Activated CD4-positive, alpha-beta T cell treated with anti-CD3 and anti-CD28 coated beads for 1 hour (primary cell): ENCODE measurements at places on chromosomes 4 and X.

DNA sequence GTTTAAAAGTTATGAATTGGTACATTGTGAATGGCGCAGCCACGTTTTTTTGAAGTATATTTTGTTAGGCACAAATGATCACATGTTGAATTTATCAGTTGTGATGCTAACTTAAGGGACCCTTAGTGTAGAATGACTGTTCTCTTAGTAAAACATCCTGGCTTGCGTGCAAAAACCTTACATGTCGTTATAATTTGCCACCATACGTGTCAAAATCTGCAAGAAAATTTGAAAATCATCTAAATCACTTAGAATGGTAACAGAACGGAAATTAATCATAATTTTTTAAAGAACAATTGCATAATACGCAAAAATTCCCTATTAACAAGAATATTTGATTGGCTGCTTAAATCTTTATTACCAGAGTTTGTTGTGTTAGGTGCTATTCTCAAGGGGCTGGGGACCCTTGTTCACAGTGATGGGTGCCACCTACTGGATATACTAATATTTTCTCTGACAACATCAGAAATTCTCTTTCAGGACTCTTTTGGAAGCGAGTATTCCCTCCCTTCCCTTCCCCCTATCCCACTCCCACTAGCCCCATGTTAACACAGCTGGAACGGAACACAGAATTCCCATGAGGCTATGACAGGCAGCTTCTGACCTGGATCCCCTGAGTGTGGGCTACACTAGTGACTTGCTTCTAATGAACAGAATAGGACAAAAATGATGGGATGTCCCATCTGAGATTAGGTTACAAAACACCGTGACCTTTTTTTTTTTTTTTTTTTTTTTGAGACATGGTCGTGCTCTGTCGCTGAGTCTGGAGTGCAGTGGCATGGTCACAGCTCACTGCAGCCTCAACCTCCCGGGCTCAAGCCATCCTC, 71.8 kb downstream of the SUPT20HL2 start:
- DNase-seq, result no peak

GRCh38 chr4:19134685-19135084, 1113.1 kb upstream of the LCORL start:
- no peak for DNase-seq

DNA sequence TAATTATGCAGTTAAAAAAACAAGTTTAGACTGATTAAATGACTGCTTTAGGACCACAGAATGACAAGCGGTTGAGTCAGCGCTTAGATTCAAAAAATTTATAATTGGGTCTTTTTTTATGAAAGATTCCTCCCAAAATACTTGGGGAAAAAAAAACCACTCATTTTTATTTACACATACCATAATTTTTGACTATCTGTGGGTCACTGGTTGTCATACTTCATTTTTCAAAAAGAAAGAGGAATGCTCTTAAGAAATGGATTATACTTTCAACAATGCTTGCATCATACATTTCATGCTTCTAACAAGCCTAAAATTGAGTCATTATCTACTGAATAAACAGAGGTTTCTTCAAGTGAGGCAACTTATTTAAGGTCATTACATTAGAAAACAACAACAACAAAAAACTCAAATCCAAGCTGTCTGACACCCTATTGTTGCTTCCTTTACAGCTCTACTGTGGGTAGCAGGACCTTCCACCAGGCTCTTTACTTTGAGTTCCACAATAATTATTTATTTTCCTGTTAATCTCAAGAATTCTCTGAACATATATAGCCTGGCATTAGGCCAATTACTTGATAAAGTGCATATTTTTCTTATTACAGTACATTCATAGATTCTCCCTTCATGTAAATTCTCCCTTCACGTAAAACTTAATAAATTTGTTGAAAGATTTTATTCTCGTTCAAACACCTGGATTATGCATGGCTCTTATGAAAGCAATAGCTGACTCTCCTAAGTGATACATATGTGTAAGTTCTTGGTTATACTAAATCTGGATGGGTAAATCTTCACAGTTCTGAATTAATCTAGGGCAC, 445.5 kb downstream of the PCDH10 start:
- DNase-seq, result no peak

- DNase-seq, result no peak
Measured at GRCh38 chr4:147899512-147899911, 167.6 kb downstream of the ARHGAP10 start.

- no peak for DNase-seq
Measured at GRCh38 chr4:112378858-112379257, 81.7 kb downstream of the ALPK1 start.

DNA sequence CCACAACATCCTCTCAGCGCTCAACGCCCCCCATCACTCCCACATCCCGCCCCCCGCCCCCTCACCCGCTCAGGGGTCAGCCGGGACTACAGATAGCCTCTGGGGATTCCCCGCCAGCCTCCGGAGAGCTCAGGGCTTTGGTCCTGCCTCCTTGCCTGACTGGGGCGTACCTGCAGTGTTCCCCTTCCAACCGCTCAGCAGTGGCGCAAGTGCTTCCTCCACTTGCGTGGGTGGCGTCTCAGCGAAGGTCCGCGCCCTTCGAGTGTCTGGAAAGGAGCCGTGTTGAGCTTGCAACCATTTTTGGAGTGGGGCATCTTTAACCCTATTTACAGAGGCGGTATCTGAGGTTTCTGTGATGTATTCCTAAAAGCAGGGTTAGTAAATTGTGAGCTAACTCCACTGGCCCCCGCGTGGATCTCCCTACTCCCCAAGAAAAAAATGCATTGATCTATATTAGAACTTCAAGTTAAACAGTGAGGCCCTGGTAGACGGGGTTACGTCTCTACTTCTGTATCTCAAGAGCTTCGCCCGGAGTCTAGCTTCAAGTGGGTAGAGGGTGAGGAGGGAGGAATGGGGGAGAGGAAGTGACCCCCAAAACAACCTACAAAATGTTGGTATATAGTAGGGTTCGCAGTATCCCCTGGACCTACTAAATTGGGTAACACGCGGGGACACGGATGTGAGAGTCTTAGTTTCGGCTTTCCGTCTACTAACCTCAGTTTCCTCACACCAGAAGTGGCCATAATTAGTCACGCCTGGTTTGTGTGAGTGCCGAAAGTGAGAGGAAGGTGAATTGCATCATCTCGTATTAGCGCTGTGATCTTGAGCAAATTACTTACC, 16.1 kb downstream of the NKX3-2 start:
- no peak for DNase-seq

GRCh38 chr4:159010563-159011260, 92.2 kb upstream of the RAPGEF2 start:
- no peak for DNase-seq

- no peak for DNase-seq
Measured at GRCh38 chrX:97524997-97525396, 641.3 kb downstream of the RPA4 start.
